NAMALWA (cell line): ENCODE measurements at places on chromosomes 1 and 21.

DNA sequence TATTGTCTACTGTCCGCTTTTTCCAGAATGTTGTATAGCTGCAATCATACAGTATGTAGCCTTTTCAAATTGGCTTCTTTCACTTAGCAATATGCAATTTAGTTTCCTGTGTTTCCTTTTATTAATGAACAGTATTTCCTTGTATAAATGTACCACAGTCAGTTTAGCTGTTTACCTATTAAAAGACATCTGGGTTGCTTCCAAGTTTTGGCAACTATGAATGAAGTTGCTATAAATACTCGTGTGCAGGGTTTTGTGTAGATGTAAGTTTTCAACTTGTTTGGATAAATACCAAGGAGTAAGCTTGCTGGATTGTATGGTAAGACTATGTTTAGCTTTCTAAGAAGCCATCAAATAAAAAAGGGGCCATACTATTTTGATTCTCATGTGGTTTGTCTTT is 24.4 kb upstream of the KCNJ6 start:
- no peak for DNase-seq

- no peak for DNase-seq
Observed at GRCh38 chr1:36253161-36253862, 29.1 kb downstream of the THRAP3 start.

DNA sequence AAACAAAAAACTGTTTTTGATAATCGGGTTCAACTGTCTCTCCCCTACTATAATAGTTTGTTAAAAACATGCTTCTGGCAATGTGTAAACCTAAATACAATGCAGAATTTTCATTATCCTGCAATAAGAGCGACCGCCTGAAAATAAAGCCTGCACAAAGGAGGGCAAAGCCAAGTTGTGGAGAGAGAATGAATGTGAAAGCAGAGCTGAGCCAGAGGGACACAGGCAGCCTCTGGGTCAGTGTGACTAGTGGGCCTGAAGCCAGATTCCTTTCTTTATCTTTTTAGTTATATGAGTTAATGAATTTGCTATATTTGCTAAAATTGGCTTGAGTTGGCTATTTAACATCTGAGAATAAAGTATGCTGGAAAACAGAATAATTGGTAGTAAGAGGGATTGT is 615.2 kb downstream of the PLA2G4A start:
- no peak for DNase-seq

GRCh38 chr1:10625554-10625953 is 150.8 kb downstream of the PEX14 start:
- no peak for DNase-seq

- no peak for DNase-seq
Observed at GRCh38 chr1:50658459-50659076, 235.3 kb upstream of the DMRTA2 start.

GRCh38 chr1:164701189-164701761 is 142.3 kb downstream of the PBX1 start:
- DNase-seq = no peak
